NCI-H524 treated with DMSO at 0.1 percent for 48 hours (cell line): ENCODE measurements at places on chromosomes 6 and 20.
A peak's percentile ranks its signal among the peaks of the same experiment; 100 is the strongest.

GRCh38 chr6:117927866-117928265 is 20.8 kb downstream of the SLC35F1 start:
- no peak for DNase-seq

GRCh38 chr6:123855506-123855905 is 51.8 kb downstream of the NKAIN2 start:
- DNase-seq, result no peak

DNA sequence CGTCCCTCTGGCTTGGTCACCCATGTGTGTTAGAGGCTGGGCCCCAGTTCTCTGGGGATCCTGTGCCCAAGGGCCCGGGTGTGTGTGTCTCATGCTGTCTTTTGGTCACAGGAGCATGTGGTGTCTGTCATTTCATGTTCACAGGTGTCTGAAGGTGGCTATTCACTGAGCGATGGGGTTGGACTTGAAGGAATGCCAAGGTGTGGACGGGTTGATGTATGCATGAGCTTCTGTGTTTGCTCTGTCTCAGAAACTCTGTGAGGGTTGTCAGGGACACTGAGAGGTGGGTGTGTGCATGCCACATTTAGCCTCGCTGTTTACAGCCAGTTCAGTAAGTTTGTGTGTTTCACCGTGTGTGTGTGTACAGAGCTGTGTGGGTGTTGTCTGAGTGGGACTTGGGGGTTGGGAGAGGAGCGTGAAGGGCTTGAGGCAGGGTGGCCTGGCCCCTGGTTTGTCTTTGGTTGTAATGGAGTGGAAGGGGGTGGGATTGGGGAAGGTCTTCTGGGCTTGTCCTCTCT is 1.2 kb downstream of the DDR1 start:
- DNase-seq, result no peak

- no peak for DNase-seq
These were observed 22.1 kb downstream of the SCP2D1 start for GRCh38 chr20:18835466-18836256.

DNA sequence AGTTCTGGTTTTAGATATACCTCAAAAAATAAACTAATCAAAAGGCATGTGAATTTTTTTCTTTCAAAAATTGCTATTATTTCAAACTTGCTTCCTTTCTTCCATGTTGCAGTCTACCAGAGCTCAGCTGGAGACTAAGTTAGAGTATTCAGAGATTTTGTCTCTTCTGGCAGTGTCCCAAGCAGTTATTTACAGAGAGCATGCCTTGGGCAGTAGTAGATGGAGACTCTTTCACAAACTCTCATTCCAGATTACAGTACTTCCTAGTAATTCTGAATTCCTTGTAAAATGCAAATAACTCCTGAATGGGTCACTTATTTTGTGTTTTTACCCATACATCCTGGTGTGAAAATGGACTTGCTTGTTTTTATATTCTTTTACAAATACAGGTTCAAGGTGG is 703.4 kb downstream of the EPHA7 start:
- DNase-seq, result no peak

DNA sequence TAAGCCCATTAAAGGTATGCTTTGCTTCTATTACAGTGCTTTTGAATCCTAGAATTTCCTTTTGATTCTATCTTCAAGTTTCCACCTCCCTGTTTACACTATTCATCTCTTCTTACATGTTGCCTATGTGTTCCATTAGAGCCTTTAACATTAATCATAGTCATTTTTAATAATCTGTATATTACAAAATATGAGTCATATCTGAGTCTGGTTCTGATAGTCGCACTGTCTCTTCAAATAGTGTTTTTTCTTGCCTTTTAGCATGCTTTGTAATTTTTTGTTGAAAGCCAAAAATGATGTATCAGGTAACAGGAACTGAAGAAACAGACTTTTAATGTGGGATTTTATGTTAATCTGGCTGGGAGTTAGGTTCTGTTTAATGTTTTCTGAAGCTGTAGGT is 68.4 kb downstream of the DNAAF9 start:
- no peak for DNase-seq

DNA sequence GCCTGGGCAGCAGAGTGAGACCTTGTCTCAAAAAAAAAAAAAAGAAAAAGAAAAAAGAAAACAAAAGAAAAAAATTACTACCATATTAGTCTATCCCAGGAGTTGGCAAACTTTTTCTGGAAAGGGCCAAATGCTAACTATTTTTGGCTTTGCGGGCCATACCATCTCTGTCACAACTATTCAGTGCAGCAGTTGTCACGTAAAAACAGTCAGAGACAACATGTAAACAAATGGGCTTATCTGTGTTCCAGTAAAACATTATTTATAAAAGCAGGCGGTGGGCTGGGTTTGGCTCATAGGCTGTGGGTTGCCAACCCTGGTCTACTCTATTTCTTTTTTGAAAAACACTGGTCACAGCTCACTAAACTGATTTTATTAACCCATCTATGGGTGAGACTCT is 53.4 kb downstream of the EYA2 start:
- no peak for DNase-seq

DNA sequence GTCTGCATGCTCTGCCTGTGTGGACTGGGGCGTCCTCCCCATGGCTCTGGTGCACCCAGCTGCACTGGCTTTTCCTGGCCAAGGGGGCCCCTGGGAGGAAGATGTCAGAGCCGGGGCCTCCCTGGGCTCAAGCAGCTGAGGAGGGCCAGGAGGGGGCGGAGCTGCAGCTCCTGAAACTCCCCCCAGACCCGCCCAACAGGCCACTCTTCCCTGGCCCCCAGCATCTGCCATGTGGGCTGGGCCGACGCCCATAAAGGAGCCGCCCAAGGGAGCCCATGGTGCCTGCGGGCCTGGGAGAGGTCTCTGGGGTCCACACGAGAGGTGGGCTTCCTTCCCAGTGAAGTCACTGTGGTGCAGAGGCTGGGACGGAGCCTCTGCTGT is 4.0 kb downstream of the RBBP8NL start:
- no peak for DNase-seq

GRCh38 chr6:36422714-36423100 is 19.9 kb downstream of the PXT1 start:
- no peak for DNase-seq

DNA sequence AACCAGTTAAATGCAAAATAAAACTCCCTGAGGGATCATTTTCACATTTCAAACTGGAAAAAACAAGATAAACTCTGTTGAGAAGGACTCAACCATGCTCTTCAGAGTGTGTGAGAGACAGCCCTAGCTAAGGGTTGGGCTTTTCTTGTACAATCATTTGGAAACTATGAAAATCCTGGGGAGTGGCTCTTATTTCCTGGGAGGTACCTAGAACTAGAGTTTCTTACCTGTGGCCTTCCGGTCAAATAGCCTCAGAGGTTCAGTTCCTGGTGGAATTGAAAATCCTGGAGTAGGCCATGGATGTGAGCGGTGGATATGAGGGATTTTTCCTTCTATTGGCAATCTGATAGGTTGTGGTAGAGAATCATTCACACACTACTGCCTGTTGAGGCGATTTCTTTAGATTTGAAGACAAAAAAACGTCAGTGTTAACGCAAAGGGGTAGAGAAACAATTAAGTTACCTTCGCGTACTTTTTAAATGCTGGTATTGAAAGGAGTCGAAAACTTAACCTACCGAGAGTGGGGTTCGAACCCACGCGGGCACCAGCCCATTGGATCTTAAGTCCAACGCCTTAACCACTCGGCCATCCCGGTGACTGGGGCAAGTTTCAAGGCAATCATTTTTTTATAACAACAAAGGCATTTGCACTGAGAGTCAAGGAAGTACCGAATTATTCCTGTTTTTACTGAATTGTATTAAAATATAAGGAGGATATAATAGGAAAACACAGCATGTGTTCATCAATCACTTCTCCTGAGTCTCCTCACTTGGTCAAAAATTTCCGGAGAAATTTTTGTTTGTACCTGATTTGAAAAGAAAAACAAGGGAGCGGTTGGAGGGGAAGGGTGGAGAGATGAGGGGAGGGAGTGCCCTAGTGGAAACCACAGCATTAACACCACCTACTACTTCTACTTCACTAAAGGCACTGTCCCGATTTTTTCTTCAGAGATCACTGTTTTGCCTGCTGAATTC is 191.3 kb downstream of the OR2B2 start:
- no peak for DNase-seq

DNA sequence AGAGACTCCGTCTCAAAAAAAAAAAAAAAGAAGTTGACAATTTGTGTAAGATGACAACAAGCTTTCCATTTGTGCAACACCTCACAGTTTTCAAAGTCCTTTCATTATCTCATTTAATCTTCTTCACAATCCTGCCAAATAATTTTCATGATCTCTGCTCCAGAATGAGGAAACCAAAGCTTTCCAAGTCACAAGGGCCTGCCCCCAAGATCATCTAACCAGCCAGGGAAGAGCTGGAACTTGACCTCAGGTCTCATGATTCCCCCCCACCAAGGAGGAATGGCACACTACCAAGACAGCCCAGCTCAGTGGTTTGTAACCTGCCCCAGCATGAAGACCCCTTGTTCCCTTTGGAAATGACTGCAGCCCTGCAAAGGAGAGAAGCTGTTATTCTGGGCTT is 74.0 kb upstream of the PIM1 start:
- no peak for DNase-seq

- no peak for DNase-seq
These were observed 54.4 kb downstream of the BMP7 start for GRCh38 chr20:57211908-57212533.

- DNase-seq, result peak; percentile 39
These were observed 29.6 kb downstream of the PRKN start for GRCh38 chr6:162697872-162698403.

DNA sequence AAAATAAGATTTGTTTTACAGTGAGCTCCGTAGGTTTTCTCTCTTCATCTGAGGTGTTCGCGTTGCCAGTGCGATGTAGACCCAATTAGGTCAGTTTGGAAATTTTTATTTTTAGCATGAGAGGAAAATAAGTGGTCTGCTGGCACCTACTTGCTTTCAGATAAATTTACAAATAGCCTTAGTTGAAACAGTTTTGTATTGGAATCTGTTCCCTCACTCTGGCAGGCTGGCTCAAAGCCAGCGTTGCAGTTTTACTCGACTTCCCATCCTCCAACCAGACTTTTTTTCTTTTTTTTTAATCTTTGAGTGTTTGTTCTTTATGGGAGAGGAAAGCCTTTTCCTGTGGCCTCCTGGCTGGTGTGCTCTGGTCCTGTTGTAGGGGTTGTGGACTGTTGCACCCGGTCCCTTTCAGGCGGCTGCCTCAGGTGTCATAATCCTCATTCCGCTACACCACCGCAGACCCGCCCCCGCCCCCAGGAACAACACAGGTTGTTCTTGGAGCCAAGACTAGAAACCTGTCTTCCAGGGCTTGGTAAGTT is 46.7 kb downstream of the TIAM2 start:
- no peak for DNase-seq

- DNase-seq, result no peak
These were observed 356.9 kb downstream of the CDKAL1 start for GRCh38 chr6:20891161-20891560.

GRCh38 chr6:10434235-10434634 is 19.4 kb upstream of the TFAP2A start:
- no peak for DNase-seq

DNA sequence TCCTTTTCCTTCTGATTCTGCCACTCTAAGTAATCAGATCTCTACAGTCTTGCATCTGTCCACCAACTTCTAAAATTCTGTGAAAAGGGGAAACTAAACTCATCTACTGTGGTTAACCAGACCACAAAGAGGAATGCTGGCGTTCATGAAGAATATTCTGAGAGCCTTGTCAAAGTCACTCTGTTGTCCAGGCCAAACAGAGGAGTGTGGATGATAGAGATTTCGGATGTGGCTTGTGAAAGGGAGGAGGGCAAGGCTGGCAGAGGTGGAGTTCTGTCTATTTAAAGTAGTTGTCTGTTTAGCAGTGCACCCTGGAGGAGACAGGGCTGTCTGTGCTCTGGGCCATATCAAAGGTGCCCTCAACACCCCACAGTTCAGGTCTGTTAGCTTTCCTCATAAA is 33.9 kb downstream of the CCN2 start:
- no peak for DNase-seq

- no peak for DNase-seq
These were observed 303.9 kb downstream of the FOXC1 start for GRCh38 chr6:1913577-1913976.

- no peak for DNase-seq
These were observed 50.6 kb upstream of the SLC32A1 start for GRCh38 chr20:38673725-38674091.

- DNase-seq, result no peak
These were observed 314.0 kb upstream of the RSPO3 start for GRCh38 chr6:126804332-126805064.

- DNase-seq, result no peak
These were observed 14.3 kb downstream of the KIAA0319 start for GRCh38 chr6:24631671-24632070.
